Activated CD8-positive, alpha-beta memory T cell treated with anti-CD3 and anti-CD28 coated beads, Interleukin-2, amount 50 U/mL, for 4 hours (primary cell): ENCODE measurements at places on chromosomes 11 and 22.

DNA sequence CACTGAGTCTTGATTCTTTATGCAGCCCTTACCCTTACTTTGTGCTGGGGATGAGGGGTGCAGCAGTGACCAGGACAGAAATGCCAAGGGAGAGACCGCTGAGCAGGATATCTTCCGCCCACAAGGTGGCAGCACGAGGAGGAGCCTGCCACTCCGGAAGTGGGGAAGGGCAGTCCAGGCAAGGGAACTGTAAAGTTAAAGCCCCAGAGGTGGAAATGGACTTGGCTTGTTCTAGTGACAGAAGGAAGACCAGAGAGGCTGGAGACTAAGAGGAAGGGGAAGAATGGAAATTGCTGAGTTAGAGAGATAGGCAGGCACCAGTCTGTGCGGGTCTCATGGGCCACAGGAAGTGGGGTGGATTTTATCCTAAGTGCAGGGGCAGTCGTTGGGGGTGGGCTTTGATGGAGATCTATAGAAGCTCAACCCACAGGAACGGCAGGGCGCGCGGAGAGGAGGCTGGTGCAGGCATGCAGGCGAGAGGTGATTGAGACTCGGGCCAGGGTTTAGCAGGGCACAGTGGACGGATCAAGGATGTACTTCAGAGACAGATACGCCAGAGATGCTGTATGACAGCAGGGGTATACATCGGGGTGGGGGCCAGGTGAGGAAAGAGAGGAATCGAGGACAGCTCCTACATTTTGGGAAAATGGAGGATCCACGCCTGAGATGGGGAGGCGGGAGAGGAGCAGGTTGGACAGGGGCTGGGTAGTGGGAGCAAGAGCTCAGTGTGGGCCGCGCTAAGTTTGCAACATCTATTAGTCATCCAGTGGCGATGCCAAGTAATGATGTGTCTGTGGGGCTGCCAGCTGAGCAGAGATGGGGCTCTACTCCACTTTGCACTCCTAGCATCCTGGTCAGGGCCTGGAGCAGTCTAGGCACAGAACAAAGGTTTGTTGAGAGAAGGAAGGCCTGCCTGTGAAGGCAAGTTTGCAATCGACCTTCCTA lies 3.3 kb upstream of the GRK2 start:
- DNase-seq, result peak; percentile 72

GRCh38 chr11:76919887-76920746 lies 59.4 kb downstream of the ACER3 start:
- DNase-seq, result peak; percentile 39

DNA sequence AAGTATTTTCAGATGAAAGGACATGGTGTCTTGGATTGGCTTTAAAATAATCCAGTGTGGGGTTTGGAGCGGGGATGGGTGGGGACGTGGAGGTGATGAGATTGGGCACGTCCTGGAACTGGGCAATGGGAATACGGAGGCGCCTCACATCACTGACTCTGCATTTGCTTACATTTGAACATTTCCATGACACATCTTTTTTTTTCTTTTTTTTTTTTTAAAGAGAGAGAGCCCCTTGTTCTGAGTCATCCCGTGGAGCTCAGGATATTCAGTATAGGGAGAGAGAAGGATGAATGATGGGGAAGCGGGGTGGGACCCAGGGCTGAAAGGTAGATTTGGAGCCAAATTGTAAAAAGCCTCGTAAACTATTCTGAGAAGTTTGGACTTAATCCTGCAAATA lies 142.7 kb downstream of the FBXO7 start:
- no peak for DNase-seq

GRCh38 chr11:9550191-9550628 lies 23.3 kb upstream of the WEE1 start:
- no peak for DNase-seq

- DNase-seq, result no peak
Measured at GRCh38 chr22:22789233-22789921, 98.2 kb upstream of the IGLL5 start.

DNA sequence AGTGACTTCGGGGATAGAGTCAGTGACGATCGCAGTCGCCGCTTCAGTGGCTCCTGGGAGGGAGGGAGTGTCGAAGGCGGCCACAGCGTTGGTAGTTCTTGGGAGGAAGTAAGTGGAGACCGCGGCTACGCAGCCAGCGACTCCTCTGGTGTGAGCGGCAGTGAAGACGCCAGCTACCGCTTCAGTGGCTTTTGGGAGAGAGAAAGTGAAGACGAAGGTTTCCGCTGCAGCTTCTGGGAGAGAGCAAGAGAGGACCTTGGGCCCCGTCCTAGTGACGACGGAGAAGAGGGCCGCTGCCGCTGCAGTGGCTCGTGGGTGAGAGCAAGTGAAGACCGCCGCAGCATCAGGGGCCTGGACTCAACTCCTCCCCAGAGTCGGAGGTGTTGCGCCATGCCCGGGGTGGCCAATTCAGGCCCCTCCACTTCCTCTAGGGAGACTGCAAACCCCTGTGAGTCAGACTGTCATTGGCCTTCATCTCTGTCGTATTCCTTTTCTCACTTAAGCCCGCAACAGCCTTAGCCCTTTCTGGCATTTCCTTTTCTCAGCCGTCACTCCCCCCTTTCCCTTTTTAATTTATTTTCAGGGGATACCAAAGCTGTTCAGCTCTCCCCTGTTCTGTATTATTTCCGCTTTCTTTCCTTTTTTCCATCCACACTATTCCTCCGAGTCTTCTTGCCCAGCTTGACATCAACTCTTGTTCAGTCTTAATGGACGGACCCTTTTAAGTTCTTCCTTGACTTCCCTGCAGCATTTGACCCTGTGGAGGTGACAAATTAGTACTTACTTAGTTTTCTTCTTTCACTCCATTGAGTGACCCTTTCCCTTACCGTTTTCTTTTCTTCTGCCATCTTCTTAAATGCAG lies 1.0 kb downstream of the ANKRD42 start:
- peak; percentile 51 for DNase-seq

DNA sequence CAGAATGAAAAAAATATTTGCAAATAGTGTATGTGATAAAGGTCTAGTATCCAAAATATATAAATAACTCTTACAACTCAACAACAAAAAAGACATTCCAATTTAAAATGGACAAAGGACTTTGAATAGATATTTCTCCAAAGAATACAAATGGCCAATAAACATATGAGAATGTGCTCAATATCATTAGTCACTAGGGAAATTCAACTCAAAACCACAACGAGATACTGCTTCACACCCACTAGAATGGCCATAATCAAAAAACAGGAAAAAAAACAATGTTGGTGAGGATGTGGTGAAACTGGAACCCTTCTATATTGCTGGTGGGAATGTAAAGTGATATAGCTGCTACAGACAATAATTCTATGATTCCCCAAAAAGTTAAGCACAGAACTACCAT lies 38.6 kb upstream of the RPS13 start:
- DNase-seq, result no peak

DNA sequence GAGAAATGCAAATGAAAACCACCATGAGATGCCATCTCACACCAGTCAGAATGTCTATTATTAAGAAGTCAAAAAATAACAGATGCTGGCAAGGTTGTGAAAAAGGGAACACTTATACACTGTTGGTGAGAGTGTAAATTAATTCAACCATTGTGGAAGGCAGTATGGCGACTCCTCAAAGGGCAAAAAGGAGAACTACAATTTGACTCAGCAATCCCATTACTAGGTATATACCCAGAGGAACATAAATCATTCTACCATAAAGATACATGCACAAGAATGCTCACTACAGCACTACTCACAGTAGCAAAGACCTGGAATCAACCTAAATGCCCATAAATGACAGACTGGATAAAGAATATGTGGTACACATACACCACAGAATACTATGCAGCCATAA lies 161.1 kb upstream of the PDGFD start:
- DNase-seq, result no peak

- DNase-seq, result no peak
Measured at GRCh38 chr11:86335131-86335767, 33.2 kb downstream of the HIKESHI start.
